ENCODE measurements at places on chromosomes 1 and 21.

- DNase-seq: no peak
Measured at GRCh38 chr1:212612041-212612961, 3.7 kb downstream of the ATF3 start.

DNA sequence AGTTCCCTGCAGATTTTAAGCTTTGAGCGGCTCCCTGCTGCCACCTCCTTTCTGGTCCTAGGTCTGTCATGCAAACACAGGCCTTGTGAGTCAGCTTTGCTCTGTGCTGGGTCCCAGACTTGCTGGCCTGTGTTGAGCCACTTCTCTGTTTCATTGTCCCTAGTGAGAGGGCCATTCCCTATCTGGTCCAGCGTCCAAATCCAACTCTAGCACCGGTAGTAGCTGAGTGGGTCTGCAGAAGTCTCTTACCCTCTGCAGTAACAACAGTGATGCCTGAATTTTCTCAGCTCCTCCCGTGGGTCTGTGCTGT is 5.8 kb downstream of the TTC22 start:
- no peak for DNase-seq

- DNase-seq: no peak
Measured at GRCh38 chr1:85320371-85321131, 44.1 kb upstream of the BCL10 start.

DNA sequence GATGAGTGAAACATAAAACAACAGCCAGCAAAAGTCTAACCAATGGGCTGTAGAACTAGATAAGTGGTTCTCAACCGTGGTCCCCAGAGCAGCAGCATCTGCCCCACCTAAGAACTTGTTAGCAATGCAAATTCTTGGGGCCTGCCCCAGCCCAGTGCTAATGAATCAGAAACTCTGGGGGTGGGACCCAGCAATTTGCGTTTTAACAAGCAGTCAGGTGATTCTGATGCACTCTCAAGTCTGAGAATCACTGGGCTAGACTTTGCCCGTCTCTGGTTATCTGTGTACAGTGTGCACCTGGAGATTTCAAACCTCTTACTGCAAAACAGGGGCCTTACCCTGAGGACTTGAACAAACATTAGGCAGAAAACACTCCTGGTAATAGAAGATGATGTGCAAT is 66.5 kb downstream of the PLXNA2 start:
- no peak for DNase-seq

GRCh38 chr21:45547545-45547900 is 5.3 kb upstream of the SLC19A1 start:
- no peak for DNase-seq

DNA sequence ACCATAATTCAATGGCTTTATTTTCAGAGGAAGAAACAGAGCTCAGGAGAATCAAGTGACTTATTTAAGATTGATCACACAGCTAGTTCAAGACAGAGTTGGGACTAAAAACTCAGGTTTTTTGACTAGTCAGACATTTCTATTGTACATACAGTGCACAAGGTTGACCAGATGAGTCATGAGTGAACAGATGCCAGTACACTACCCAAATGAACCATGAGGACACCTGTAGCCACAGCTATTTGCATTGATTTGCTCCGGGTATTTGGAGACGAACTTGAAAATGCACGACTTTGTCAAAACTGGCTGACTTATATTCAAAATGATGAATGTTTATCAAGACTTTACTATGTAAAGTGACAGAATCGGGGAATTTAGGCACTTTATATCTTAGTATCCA is 161.7 kb upstream of the ST6GALNAC5 start:
- DNase-seq: no peak

Data from activated T-helper 1 cell treated with anti-CD3 and anti-CD28 coated beads, Interleukin-2, amount 50 U/mL, for 16 hours (primary cell).